Ovary (tissue), 10 donors: ENCODE measurements at places on chromosomes 3 and 15.

DNA sequence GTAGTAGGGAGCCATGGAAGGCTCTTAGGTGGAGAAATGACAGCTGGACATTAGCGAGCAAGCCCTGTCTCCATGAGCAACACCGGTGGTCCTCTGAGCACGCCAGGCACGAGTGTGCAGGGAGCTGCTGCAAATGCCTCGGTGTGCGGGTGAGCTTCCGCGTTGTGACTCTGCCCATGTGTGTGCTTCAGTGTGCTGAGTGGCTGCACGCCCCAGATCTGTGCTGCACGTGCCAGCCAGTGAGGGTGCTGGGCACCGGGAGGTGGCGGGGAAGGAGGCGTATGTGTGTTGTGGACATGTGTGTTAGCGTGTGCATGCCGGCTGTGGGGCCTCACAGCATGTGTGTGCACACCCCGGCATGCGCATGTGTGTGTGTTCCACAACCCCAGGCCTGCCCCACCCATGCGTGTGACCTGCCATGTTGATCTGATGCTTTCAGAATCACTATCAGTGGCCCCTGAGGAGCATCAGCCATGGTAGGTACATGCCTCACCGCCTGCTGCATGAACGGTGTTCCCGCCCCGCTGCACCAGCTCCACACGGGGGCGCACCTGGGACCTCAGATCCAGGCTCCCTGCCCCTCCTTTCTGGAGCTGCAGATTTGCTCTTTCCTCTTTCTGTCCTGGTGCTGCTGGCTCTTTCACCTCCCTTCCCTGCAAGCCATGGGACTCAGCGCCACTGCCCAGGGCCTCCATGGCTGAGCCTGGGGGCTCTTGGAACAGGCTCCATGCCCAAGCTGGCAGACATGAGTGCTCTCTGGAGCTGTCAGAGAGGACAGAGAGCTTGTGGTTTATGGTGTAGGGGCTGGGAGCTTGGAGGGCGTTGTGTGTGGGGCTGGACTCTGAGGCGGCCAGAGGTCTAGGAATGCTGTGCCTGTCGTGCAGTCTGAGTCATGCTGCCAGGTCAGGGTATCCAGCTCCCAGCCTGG is 169.4 kb downstream of the TBC1D2B start:
- H3K4me3 ChIP-seq: no peak overlapping the region
- H3K4me1 ChIP-seq: no peaks in the 10 kb centered on the region
- no peak for DNase-seq
- H3K27ac ChIP-seq: no peak overlapping the region
- no peaks in the 10 kb centered on the region for H3K27me3 ChIP-seq

- no peak for DNase-seq
- no peaks in the 10 kb centered on the region for H3K36me3 ChIP-seq
- H3K27me3 ChIP-seq: no peaks in the 10 kb centered on the region
- H3K4me3 ChIP-seq: no peak overlapping the region
- peaks cover 4% of the 10 kb centered on the region for H3K4me1 ChIP-seq
- H3K27ac ChIP-seq: no peak overlapping the region
Observed at GRCh38 chr3:151552589-151552988, 91.7 kb upstream of the IGSF10 start.

DNA sequence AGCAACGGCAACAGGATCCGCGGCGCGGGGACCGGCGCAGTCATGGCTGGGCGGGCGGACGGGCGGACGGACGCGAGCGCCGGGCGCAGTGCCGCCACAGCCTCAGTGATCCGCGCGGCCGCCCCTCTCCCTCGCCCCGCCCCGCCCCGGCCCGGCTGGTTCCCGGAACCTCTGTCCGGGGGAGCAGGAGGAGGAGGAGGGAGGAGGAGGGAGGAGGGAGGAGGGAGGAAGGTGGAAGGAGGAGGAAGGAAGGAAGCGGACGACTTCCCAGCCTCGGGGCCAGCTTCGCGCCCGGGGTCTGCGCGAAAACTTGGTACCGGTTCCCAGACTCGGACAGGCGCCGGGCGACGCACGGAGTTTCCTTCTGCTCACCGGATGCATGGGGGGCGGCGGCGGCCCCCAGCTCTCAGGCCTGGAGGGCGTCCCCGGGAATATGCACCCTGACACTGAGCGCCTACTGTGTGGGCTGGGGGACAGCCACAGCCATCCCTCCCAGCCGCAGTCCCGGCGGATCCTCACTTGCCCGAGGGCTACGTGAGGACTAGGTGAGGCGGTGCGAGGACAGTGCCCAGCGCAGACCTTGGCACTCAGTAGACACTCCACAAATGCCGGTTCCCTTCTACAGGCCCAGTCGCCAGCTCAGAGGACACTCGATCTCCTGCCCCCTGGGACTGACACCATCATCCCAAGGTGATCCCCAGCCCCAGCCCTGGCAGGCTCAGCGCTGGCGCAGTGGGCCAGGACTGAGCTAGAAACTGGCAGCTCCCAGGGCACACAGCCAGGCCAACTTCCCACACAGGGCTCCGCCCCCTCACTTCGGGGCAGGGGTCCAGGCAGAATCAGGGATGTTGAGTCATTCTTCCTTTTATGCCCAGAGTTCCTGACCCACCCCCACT is at the start of gene SHISA5:
TSS of gene SHISA5 (minus strand) at position 124 of the 896 bp plus-strand sequence. CDS start at position 44, 80 bp downstream.
- H3K27me3 ChIP-seq: no peaks in the 10 kb centered on the region
- peaks cover 13% of the 10 kb centered on the region for H3K4me1 ChIP-seq
- H3K4me3 ChIP-seq: peak within 1 kb of the TSS; percentile 66
- H3K36me3 ChIP-seq: no peaks in the 10 kb centered on the region

DNA sequence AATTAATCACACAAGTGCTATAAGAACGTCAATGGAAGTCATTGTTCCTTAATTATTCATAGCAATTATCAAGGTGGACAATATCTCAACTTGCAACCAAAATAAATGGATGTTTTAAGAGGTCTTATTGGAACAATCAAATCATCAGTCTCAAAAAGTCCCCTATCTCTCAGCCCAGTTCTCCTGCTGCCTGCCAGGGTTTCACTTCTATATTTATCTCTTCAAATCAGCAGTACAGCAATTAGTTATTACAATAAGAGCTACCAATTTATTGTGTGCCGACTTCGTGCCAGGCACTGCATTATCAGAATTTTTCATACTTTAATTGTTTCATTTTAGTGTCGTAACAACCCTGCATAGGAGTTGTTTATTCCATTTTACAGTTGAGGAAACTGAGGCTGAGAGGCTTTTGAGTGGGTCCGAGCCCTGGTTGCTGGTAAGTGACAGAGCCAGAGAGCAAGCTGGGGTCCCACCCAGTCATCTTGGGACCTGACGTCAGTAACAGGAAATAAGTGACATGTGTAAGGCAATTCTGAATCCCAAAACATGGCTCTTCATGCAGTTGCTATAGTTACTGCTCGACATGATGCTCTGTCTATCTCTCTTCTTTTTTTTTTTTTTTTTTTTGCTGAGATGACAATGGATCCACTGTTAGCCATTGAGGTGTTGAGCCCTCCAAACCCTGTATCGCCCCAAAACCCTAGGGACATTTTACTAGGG is 8.8 kb upstream of the KCTD6 start:
- H3K36me3 ChIP-seq: no peaks in the 10 kb centered on the region
- no peaks in the 10 kb centered on the region for H3K4me1 ChIP-seq
- DNase-seq: no peak
- H3K4me3 ChIP-seq: no peak overlapping the region
- no peaks in the 10 kb centered on the region for H3K27me3 ChIP-seq
- H3K27ac ChIP-seq: no peak overlapping the region

DNA sequence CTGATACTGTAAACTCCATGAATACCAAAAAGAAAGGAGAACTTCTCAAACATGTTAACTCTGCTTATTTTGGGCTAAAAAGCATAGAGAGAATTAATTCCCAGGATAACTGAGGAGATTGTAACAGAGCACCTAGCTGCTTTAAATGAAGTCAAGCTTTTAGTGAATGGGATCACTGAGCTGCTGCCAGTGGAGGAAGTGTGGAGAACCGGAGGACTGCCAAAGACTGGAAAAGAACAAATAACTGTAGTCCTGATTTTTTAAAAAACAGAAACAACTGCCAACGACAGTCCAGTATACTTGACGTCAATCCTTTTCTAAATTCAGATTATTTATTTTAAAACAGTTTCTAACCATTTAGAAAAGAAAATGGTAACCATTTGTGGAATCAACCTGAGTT is 3.3 kb downstream of the C3orf70 start:
- DNase-seq: no peak
- no peaks in the 10 kb centered on the region for H3K27me3 ChIP-seq

GRCh38 chr3:13718000-13718399 is 161.9 kb downstream of the WNT7A start:
- no peak for DNase-seq
- no peaks in the 10 kb centered on the region for H3K27me3 ChIP-seq
- H3K4me1 ChIP-seq: no peaks in the 10 kb centered on the region
- no peak overlapping the region for H3K4me3 ChIP-seq

DNA sequence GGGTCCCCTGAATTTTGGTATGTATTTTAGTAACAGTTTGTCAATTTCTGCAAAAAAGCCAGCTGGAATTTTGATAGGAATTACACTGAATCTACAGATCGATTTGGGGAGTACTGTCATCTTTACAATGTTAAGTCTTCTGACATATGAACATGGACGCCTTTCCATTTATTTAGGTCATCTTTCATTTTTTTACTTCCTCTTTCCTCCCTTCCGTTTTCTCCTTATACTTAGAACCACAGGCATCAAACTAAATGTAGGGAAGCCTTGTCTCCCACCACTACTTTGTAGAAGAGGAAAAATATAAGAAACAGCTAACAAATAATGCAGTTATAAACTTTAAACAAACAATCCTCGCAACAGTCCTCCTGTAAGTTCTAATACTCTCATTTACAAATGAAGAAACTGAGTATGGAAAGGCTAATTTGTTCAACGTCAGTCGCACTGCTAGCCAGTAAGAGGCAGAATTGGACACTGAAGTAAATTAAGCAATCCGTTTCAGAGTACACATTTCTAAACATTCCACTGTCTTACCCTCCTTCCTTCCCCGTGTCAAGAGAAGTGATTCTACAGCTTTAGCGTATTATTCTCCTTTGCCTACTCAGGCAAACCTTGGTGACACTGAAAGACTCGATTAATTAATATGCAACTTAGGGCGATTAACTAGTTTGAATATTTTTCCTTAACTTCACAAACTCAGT is 25.6 kb downstream of the RHOA start:
- H3K27me3 ChIP-seq: no peaks in the 10 kb centered on the region
- H3K27ac ChIP-seq: no peak overlapping the region
- H3K4me1 ChIP-seq: peaks cover 6% of the 10 kb centered on the region
- no peak for DNase-seq

DNA sequence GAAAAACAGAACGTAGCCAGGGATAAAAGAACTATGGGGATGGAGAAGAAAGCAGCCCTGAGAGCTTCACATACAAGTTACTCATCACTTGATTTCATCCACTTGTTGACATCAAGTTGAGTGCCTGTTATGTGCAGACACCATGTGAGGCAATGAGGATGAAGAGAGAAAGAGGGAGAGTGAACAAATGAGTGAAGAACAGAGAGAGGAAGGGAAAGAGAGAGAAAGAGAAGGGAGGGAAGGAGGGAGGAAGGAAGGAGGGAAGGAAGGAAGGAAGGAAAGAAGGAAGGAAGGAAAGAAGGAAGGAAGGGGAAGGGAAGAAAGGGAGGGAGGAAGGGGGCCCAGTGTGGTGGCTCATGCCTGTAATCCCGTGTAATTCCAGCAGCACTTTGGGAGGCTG is 72.3 kb upstream of the SMAD3 start:
- no peak overlapping the region for H3K4me3 ChIP-seq
- no peaks in the 10 kb centered on the region for H3K4me1 ChIP-seq
- H3K36me3 ChIP-seq: no peaks in the 10 kb centered on the region
- H3K27ac ChIP-seq: no peak overlapping the region
